ENCODE measurements at places on chromosomes 4 and X.

DNA sequence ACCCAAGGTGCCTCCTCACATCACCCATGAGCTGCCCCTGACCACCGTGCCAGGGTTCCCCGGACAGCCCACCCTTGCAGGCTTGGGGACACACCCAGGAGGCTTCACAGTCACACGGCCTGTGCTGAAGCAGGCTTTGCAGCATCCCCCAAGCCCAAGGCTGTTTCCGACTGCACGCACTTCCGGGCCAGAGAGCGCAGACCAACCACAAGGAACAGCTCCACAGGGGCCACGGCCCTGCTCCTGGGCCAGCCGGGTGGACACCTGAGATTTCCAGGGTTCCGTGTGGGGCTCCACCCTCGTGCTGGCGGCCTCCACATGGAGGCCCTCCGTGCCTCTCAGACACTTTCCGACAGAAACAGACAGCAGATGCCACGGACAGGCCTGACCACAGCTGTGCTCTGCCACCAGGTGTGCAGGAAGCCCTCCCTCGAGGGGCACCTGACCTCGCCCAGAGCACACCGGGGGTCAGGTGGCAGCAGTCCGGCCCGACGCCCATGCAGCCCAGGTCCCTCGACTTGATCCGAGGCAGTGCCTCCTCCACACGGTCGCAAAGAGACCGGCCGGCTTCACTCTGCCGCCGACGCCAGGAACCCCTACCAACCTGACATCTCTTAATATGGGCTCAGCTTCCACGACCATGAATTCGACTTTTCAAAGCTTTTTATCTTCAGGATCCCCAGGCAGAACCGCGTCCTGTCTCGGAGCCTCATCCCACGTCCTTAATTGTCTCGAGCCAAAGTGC lies 8.0 kb downstream of the CTBP1 start:
- no peak for DNase-seq

- no peak for DNase-seq
Measured at GRCh38 chr4:159126716-159127115, 23.8 kb downstream of the RAPGEF2 start.

DNA sequence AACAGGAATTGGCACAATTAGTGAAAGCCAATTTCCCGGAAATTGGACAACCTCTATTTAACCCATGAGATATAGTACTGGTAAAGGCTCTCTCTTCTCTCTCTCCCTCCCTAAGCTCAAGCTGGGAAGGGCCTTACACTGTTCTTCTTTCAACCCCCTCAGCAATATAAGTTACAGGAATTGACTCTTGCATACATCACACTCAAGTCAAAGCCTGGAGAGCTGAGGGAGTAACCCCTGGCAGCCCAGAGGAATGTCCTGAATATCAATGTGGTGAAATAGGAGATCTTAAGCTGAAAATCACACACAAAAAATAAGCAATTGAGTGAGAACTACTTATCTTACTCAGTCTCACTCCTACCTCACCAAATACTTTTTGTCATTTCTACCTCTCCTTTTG lies 186.9 kb upstream of the SPOCK3 start:
- DNase-seq = no peak

DNA sequence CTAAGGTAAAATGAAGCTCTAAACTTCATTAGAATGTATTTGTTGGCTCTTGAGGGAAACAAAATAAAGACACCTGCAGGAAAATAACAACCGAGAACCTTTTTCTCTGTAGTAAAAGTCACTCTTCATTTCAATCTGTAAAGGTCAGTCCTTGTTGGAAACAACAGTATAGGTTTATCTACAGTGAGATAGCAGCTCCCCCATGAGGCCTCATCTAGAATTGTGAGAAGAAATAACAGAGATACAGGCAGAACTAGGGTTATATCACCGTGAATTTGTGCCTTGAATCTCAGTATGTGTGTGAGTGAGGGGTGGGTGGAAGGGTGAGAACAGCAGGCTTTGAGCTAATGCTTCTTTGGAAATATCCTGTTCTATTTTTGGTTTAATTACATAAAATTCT lies 107.8 kb upstream of the FMR1 start:
- no peak for DNase-seq

GRCh38 chrX:13520351-13520750 lies 49.0 kb upstream of the EGFL6 start:
- no peak for DNase-seq

Measured in stimulated activated CD8-positive, alpha-beta memory T cell treated with anti-CD3 and anti-CD28 coated beads, Interleukin-4, amount 100 ng/mL, for 48 hours (primary cell).